ENCODE measurements at places on chromosomes 5 and 9. TPM values are rescaled to one million over a fixed set of nuclear protein-coding genes. Genes with fewer than 3 reads are reported as not detected.

Gene ADGRD2
- not detected for polyA plus RNA-seq

Gene FGFR4
- 4.6 TPM for polyA plus RNA-seq

Gene CDX1
- polyA plus RNA-seq: 0.06 TPM

Gene PCDHGA9
- 0.42 TPM for polyA plus RNA-seq
